ENCODE measurements at places on chromosomes 7 and 10. TPM values are rescaled to one million over a fixed set of nuclear protein-coding genes. Genes with fewer than 3 reads are reported as not detected.

The KCNH2 gene
- total RNA-seq = not detected

DNA sequence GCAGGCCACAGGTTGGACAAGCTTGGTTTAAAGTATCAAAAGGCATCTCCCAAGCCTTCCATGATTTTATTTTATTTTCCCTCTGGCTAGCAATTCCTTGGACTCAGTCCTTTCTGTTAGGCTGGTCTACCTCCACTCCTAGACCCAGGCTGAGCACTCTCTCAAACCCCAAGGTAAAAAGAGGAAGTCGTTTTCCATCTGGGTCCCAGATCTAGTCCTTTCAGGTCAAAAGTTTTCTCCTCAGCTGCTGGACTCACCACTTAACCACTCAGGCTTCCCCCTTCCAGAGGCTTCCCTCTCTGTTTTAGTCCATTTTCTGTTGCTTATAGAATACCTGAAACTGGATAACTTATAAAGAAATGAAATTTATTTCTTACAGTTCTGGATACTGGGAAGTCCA lies 252.3 kb upstream of the MKLN1 start:
- no peaks in the 10 kb centered on the region for H3K27me3 ChIP-seq
- H3K36me3 ChIP-seq = no peaks in the 10 kb centered on the region
- no peak overlapping the region for H3K27ac ChIP-seq
- no peak for DNase-seq
- H3K4me1 ChIP-seq = peaks cover 18% of the 10 kb centered on the region

DNA sequence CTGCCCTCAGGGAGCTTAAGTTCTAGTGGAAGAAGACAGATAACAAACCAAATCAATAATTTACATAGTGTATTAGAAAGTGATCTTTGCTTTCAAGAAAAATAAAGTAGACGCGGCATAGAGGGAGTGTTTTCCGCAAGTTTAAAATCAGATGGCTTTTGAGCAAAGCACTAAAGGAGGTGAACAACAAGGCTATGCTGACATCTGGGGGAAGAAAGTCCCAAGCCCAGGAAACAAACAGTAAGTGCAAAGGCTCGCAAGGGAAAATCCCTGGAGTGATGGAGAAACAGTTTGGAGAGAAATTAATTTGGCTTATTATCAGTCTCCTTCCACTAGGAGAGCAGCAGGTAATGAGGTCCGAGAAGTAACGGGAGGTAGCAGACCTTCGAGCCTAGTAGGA lies 1.9 kb upstream of the CNNM2 start:
- H3K4me1 ChIP-seq = peaks cover 26% of the 10 kb centered on the region
- no peak for DNase-seq
- H3K27ac ChIP-seq = no peak overlapping the region
- no peaks in the 10 kb centered on the region for H3K27me3 ChIP-seq

GRCh38 chr10:119246862-119247549 lies 39.6 kb downstream of the GRK5 start:
- no peaks in the 10 kb centered on the region for H3K36me3 ChIP-seq
- peaks cover 50% of the 10 kb centered on the region for H3K4me1 ChIP-seq
- peak overlapping the region; percentile 85 for H3K27ac ChIP-seq
- H3K4me3 ChIP-seq = no peak overlapping the region
- H3K27me3 ChIP-seq = no peaks in the 10 kb centered on the region
- peak; percentile 86 for DNase-seq

- DNase-seq = no peak
- peaks cover 3% of the 10 kb centered on the region for H3K36me3 ChIP-seq
- peaks cover 41% of the 10 kb centered on the region for H3K4me1 ChIP-seq
Measured at GRCh38 chr10:62029401-62029800, 127.9 kb downstream of the ARID5B start.

The FGFR2 gene
- 1.1 TPM for total RNA-seq

The OR2A12 gene
- total RNA-seq = not detected

The SYNPO2L gene
- total RNA-seq = not detected

The STK31 gene
- 0.06 TPM for total RNA-seq

- H3K36me3 ChIP-seq = no peaks in the 10 kb centered on the region
- no peaks in the 10 kb centered on the region for H3K27me3 ChIP-seq
- no peaks in the 10 kb centered on the region for H3K4me1 ChIP-seq
- DNase-seq = no peak
Measured at GRCh38 chr7:66867198-66867790, 53.7 kb upstream of the TMEM248 start.
